Ovary (tissue), 10 donors: ENCODE measurements at places on chromosomes 5 and 9. TPM values are rescaled to one million over a fixed set of nuclear protein-coding genes. Genes with fewer than 3 reads are reported as not detected.

DNA sequence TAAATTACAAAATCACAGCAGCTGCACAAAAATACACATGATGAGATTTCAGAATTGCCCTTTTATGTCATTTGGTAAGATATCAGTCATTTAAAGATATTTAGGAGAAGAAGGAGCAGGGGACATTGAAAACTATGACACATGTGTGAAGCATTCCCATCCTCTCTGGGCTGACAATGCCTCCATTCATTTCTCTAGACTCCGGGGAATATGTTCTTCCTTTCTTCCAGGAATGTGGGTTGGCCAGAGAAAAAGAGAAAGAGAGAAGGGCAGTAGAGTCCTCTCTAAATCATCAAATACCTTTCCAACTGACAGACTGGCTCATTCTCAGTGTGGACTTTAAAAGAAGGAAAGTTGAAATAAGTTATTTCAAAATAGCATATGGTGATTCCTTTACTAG is 205.6 kb upstream of the ADAMTSL1 start:
- DNase-seq = no peak

DNA sequence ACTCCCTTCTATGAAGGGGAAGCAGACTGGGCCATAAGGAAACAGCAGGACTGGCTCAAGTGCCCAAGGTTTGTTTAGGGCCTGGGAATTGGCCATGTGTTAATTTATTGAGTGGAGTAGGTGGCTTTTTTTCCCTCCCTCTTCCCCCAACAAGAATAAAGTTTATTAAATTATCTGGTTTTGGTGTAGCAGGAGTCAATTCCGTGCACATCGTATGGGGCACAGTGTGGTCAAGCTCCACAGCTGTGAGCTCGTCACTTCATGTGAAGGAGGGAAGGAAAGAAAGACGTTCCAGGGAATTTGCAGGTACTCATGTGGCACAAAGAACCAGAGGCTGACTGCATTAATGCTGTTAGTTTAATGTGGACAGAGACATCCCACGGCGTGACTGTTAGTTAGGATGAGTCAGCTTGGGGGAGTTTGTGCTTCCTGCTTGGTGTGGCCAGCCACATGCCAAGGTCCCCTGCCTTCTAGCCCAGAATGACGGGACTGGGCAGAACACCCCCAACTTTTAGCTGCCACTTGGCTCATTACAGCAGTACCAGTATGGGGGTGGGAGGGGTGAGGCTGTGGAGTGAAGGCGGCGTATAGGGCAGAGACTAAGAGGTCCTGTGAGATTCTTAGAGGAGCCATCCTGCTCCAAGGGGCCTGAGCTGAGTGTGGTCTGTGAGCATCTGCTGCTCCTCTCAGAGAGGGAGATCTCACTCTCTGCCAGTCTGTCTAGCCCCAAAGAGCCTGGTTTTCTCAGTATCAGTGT is 33.2 kb downstream of the CSF1R start:
- DNase-seq = no peak

- no peak for DNase-seq
Observed at GRCh38 chr9:20353524-20353923, 268.8 kb downstream of the MLLT3 start.

GRCh38 chr5:156971848-156972525 is 9.0 kb upstream of the TIMD4 start:
- DNase-seq = no peak

The QRFP gene
- total RNA-seq = not detected

- DNase-seq = no peak
Observed at GRCh38 chr5:1494780-1495524, 28.8 kb downstream of the LPCAT1 start.

GRCh38 chr9:76585487-76586389 is 126.8 kb downstream of the GCNT1 start:
- no peak for DNase-seq

The TMEM174 gene
- not detected for total RNA-seq

DNA sequence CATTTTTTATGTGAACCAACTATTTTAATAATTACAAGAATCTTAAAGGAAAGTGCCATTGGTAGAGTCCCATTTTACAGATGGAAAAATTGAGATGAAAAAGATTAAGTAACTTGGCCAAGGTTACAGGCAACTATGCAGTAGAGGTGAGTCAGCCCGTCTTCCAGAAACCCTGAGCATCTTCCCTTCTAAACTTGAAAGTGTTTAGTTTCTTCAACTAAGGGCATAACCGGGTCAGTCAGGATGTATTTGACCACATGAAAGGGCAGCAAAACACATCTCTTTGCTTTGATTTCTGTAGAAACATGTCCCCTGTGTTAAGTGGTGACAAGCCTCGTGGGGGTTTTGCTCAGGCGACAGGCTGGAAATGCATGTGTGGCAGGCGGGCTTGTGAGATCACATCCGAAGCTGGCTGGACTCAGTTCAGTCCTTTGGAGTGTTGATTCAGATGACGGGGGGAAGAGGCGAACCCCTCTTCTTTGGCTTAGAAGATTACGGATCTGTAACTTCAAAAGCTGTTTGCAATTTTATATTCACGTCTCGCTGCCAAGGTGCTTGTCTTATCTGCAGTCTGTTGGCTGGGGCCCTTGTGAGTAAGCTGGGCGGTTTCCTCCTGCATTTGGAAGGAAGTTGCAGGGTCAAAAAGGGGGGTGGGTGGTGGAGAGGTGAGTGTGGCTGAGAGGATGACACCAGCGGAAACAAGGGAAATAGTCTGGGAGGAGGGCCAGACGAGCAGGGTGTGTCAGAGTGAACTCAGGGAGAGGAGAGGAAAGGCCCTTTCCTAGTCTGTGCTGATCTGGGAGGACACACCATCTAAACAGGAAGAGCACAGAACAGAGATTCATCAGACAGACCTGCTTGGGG is 78.9 kb upstream of the RPS23 start:
- peak; percentile 49 for DNase-seq

DNA sequence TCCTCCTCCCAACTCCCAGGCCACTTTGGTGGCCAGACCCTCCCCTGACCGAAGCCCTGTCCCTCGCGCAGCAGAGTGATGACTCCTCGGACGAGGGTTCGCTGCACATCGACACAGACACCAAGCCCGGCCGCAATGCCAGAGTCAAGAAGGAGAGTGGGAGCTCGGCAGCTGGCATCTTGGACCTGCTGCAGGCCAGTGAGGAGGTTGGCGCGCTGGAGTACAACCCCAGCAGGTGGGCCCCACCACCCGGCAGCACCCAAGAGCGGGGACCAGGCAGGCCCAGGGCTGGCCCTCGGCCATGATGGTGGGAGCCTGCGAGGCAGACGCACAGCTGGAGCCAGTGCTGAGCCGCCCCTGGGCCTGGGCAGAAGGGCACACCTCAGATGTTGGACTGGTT is 90.6 kb downstream of the PHF2 start:
- no peak for DNase-seq

The ALDH1A1 gene
- 184 TPM for total RNA-seq

The CDK9 gene
- 130 TPM for total RNA-seq

DNA sequence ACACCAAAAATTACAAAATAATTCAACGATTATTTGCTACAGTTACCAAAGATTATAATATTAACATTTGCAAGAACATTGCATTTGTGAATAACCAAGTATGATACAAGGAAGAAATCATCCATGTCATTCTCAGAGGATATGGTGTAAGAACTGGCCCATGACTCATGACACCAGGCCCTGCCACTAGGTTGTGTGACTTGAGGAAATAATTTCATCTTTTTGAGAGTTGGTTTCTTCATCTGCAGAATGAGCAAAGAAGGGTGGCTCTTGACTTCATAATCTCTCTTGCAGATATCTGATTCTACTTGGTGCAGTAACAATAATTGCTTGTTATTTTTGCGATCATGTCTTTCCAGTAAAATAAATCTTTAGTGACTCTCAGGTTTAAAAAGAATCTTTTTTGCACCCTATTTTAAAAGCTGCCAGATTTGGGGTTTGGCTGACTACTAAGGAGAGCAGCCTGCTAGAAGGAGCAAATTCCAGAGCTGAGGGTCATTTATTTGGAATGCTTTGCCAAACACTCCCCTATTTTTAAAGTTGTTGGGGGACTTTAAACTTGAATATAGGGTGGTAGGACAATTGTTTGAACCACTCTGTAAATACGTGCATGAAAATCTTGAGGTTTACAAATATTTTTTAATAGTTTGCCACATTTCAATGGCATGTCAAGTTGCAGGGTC is 23.5 kb downstream of the ITGA1 start:
- no peak for DNase-seq

DNA sequence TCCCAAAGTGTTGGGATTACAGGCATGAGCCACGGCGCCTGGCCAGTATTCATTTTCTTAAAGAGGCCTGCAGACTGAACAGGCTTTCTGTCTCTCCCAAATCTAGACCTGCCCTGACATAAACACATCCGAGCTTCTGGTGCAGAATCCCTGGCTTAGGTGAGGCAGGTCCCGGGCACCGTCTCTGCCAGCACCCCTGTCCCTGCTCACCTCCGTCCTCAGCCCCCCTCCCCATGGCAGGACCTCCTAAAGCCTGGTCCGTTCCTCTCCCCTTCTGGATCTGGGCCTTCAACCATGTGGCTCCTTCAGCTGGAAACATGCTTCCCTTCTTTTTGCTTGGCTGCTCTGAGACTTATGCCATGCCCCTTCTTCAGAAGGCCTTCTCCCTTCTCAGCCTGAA is 22.7 kb upstream of the RXRA start:
- no peak for DNase-seq

- no peak for DNase-seq
Observed at GRCh38 chr5:36600917-36601527, 5.4 kb upstream of the SLC1A3 start.

DNA sequence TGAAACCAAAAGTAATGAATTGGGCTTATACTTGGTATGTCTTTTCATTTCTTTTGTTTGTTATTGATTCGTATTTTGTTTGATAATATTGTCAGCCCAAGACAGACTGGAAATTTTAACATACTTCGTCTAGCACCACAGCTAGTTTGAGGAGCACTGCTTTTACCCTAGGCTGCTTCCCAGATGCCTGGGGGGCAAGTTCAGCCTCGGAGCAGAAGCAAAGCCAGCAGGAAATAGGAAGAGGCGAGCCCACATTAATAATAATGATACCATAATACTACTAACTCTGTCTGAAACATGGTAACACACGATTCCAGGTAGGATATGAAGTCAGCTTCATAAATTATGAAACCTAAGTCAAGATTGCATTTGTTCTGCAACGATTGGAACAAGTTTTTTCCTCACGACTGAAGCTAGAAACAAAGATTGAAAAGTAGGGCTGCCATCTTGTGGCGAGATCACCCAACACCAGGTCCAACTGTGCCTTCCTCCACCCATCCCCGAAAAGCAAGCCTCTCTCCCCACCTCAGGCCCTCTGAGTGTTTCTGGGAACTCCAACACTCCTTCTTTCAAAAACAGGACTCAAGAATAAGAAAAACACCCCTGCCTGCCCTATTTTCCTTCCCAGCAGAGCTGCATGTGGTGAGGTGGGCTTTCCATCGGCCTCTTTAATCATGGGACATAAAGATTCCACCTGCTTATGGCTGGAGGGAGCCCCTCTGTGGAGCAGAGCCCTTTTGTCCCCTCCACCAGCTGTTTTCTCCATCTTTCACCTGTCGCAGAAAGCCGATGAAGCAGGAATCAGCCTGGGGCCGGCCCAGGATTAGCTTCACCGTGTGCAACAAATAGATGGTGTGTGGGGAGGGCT is 236.4 kb downstream of the CAAP1 start:
- DNase-seq = no peak

The OSMR gene
- 33.0 TPM for total RNA-seq

The SCGB3A2 gene
- not detected for total RNA-seq

- no peak for DNase-seq
Observed at GRCh38 chr5:20420991-20421595, 433.1 kb upstream of the CDH18 start.

DNA sequence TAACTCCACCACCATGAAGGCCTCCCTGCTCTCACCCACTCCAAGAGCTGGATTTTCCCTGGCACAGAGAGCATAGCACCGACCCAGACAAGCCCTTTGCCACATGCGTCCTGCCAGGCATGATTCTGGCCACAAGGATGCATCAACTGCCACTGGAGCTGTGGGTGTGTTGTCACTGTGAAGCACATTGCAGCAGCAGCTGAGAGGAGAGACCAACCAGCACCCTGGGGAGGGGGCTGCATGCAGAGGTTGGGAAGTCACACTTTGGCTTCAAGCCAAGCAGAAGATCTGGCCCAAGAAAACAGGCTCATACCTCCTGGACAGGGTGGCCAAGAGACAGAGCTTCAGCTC is 22.6 kb upstream of the PTGES start:
- DNase-seq = no peak

- DNase-seq = no peak
Observed at GRCh38 chr9:137321726-137322361, 19.8 kb upstream of the NRARP start.

The CCDC152 gene
- total RNA-seq = 1.7 TPM

- no peak for DNase-seq
Observed at GRCh38 chr9:113648048-113648447, 184.5 kb downstream of the RGS3 start.

DNA sequence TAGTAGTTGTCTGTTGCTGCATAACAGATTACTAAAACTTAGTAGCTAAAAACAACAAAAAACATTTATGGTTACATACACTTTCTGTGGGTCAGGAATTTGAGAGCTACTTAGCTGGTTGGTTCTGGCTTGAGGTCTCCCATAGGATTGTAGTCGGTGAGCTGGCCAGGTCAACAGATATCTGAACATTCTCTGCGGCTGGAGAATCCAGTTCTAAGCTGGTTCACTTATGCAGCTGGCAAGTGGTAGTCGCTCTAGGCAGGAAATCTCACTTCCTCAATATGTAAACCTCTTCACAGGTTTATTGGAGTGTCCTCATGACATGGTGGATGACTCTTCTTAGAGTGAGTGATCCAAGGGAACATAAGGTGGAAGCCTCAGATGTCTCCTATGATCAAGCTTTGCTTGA is 65.7 kb upstream of the TNFAIP8 start:
- no peak for DNase-seq

The PHF24 gene
- total RNA-seq = 1.0 TPM

The RASGRF2 gene
- total RNA-seq = 44.8 TPM

The NPR2 gene
- total RNA-seq = 16.7 TPM

The PCDHB9 gene
- 2.0 TPM for total RNA-seq

DNA sequence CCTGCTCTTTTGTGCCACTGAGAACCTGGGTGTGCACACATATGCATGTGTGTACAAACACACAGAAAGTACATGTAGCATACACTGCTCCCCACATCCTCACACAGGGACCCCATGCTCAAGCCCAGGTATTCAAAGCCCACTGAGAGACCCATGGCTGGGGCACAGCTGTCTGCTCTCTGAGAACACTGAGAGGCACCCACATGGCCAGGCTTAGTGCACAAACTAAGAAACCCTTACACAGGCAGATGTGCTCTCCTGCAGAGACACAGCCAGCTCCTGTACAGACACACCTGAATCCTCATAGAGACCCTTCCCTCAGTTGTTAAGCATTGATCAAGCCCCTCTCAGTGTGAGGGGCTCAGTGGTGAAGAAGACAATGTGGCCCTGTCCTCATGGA is 92.5 kb downstream of the CACNA1B start:
- DNase-seq = no peak

GRCh38 chr5:157598350-157598936 is 22.9 kb upstream of the ADAM19 start:
- no peak for DNase-seq

GRCh38 chr5:135599421-135600151 is 20.8 kb upstream of the CXCL14 start:
- no peak for DNase-seq

DNA sequence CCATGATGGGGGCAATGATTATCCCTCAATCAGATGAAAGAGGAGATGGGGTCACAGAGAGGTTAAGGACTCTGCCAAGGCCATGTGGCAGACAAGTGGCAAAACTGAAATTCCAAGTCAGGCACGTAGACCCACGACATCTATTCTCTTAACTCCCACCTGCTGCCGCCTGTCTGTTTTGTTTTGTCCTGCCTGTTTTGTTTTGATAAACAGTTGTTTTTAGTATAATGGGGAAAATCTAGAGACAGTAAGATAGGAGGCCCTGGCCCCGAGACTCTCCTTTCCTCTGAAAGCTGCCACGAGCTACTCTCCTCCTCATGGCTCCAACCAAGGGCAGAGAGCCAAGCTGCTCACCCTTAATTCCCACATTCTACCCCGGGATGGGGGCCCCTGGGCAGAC is 4.9 kb downstream of the FSTL4 start:
- DNase-seq = no peak
